NCI-H82 (cell line): ENCODE measurements at places on chromosomes 12 and 14.
A peak's percentile ranks its signal among the peaks of the same experiment; 100 is the strongest.

- DNase-seq: no peak
These were observed 69.0 kb downstream of the AKAP6 start for GRCh38 chr14:32397861-32398640.

GRCh38 chr14:83421711-83422110 is 1888.1 kb upstream of the SEL1L start:
- peak; percentile 66 for DNase-seq

- DNase-seq: no peak
These were observed 2.7 kb downstream of the MYO1A start for GRCh38 chr12:57046947-57047890.

GRCh38 chr14:24353559-24354481 is 14.0 kb upstream of the RIPK3 start:
- DNase-seq: no peak

DNA sequence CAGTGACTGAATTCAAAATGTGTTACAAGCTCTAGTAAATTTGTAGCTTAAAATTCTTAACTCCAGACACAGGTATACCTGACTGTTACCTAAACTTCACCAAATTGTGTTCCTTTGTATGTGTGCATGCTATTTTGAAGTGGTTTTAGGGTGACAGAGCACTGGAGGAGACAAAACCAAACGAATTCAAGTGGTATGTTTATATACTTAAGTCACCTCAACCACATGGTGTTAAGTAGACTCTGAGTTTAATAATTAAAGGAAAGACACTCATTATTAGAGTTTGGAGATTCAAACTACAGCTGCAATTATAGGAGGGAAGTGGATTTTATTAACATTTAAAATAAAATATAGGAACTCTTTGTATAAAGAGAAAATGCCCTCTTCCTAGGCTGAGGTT is 84.3 kb downstream of the PLCZ1 start:
- no peak for DNase-seq

- no peak for DNase-seq
These were observed 62.7 kb upstream of the ARID2 start for GRCh38 chr12:45666816-45667215.

DNA sequence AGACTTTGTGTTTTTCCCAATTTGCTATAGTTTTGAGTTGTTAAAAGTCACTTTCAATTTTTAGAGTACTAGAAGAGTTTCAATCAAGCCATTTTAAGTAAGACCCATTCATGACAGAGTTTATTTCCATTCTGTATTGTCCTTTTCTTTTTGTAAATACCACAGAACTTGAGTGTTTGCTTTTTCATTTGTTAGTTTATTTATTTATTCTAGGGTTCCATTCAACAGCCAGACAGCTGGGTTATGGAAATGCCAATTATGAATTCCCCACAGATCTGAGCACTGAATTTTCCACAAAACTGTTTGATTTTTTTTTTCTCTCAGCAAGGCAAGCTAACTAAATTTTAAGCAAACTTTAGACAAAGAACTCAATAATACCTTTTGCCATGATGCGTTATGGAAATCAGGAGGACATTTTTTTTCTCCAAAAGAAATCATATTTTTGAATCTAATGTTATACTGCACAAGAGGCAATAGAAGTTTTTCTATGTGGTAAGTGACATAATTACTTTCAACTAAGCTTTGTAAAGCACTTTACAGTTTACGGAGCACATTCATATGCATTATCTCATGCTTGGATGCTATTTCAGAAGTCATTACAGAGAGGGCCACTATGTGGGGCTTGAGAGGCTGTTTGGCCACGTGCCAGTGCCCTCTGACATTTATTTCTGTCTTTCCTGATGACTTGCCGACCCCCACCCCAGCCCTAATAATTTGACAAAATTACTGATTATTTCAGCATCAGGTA is 181.5 kb downstream of the VRK1 start:
- no peak for DNase-seq

DNA sequence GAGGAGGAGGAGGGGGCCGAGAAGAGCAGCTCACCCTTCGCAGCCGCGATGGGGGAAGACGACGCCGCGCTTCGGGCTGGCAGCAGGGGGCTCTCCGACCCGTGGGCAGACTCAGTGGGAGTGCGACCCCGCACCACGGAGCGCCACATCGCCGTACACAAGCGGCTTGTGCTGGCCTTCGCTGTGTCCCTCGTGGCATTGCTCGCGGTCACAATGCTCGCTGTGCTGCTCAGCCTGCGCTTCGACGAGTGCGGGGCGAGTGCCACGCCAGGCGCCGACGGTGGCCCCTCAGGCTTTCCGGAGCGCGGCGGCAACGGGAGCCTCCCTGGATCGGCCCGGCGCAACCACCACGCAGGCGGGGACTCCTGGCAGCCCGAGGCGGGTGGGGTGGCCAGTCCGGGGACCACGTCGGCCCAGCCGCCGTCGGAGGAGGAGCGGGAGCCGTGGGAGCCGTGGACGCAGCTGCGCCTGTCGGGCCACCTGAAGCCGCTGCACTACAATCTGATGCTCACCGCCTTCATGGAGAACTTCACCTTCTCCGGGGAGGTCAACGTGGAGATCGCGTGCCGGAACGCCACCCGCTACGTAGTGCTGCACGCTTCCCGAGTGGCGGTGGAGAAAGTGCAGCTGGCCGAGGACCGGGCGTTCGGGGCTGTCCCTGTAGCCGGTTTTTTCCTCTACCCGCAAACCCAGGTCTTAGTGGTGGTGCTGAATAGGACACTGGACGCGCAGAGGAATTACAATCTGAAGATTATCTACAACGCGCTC is 745 bp downstream of the TRHDE start:
- peak; percentile 77 for DNase-seq

DNA sequence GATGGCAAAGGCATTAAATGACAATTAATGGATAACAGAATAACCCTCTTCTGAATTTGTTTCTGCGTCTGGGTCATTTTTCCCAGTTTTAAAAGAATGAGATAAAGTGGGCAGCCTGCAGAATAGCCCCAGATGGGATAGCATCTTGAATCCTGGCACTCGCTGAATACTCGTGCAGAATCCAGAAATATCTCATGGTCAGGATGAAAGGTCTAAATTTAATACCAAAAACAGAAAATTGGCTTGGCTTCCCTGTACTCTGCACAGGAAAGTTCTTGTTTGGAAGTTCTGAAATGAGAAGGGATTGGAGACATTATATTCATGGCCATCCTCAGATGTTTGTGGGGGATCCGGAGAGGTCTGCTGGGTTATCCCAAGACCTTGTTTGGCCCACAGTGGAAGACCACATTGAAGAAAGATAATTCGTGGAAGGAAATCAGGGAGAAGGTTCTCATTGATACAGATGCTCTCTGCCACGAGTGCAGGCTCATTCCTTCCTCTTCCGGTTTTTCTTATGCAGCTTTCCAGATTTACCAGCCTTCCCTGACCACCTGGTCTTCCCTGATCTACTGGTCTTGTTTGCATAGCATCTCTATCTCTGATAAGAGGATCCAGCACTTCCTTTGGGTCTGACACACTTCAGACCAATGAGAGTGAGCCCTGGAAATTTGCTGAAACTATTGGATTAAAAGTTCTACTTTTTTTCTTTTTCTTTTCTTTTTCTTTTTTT is 6.0 kb upstream of the IFT81 start:
- DNase-seq: peak; percentile 28

DNA sequence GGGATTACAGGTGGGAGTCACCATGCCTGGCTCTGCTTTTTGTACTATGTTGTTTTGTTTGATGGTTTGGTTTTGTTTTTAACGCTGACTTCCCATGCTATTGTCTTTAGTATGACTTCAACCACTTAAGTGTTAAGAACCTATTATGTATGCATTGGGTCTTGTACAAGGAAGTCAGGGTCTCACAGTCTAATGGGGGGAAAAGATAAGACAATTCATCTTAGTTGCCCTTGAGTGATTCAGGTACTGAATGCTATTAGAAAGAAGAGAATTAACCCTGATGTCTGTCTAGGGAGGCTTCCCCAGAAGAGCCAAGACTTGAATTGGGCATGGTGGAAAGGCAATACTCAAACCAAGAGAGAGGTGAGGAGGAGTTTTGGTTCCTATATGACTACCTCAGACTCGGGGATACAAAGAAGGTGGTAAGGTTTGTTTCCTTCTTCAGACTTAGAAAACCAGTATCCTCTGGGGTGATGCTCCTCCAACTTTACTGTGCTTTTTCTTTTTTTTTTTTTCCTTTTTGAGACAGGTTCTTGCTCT is 64.6 kb downstream of the SUSD6 start:
- no peak for DNase-seq

- no peak for DNase-seq
These were observed 579 bp upstream of the RNASE1 start for GRCh38 chr14:20803223-20803622.
